ENCODE measurements at places on chromosomes 4 and X.

DNA sequence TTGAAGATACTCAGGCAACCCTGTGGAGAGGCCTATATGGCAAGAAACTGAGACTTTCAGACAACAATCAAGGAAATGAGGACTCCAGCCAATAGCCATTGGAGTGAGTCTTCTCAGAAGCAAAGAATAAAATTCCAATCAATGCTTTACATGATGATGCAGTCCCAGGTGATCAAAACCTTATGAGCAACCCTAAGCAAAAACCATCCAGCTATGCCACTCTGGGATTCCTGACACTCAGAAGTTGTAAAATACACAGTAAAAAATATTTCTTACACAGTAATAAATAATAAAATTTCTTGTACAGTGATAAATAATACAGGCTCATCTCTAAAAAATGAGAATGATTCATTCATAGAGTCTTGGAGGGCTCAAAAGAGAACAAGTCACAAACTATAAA lies 150.6 kb downstream of the IL15 start:
- DNase-seq, result no peak

DNA sequence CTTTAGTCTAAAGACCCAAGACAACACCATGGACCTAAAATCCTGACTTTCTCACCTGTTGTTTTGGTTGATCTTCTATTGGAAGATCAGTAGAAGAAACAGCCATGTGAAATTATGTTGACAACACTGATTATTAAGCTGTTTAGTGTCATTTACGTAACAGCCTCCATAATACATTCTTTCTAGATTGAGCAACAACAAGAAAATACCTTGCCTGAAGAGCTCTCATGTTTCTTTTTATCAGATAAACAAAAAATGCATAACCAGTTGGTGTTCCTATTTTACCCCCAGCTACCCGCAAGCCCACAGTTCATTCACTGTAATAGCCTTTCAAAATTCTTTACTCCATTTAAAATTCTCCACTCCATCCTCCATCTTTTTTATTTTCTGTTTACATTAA lies 20.5 kb downstream of the GPC4 start:
- DNase-seq, result no peak

DNA sequence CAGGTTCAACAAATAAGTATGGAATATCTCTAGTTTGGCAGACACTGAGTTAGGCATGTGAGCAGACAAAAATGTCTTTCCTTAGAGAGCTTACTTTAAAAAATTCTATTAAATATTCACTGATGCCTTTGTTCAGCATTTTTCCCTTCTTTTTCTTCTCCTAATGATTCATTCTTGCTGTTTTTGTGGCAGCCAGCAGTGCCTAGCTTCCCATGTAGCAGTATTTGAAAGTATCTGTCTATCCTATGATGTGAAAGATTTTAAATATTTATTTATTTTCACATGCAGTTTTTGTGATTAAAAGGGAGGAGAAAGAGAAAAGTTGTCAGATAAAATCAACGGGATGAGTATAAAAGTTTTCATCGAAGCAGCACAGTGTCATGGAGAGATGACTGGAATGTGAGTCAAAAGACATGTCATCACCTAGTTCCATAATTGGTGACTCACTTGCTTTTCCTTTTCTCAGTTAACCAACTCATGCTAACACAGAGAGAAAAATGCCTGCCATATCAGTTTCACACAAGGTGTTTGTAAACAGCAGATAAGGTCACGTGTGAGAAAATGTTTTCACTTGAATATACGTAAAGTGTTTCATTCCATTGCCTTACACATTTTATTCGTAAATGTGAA lies 69.8 kb downstream of the BMPR1B start:
- DNase-seq, result no peak

GRCh38 chr4:139822391-139822790 lies 156.8 kb downstream of the MGST2 start:
- DNase-seq, result no peak

- peak; percentile 23 for DNase-seq
Observed at GRCh38 chrX:119273420-119274192, 37.5 kb downstream of the PGRMC1 start.

Data from effector CD4-positive, alpha-beta T cell (primary cell).